Pancreas (tissue), 10 donors: ENCODE measurements at places on chromosomes 16 and 17. TPM values are rescaled to one million over a fixed set of nuclear protein-coding genes. Genes with fewer than 3 reads are reported as not detected.

C17orf100 gene
- total RNA-seq: 2.7 TPM

CCL1 gene
- total RNA-seq: not detected

CACNG1 gene
- not detected for total RNA-seq

OR2C1 gene
- 0.16 TPM for total RNA-seq

SLC43A2 gene
- 4.7 TPM for total RNA-seq

- no peak for DNase-seq
Observed at GRCh38 chr16:75702242-75702641, 981 bp upstream of the DUXB start.

DNA sequence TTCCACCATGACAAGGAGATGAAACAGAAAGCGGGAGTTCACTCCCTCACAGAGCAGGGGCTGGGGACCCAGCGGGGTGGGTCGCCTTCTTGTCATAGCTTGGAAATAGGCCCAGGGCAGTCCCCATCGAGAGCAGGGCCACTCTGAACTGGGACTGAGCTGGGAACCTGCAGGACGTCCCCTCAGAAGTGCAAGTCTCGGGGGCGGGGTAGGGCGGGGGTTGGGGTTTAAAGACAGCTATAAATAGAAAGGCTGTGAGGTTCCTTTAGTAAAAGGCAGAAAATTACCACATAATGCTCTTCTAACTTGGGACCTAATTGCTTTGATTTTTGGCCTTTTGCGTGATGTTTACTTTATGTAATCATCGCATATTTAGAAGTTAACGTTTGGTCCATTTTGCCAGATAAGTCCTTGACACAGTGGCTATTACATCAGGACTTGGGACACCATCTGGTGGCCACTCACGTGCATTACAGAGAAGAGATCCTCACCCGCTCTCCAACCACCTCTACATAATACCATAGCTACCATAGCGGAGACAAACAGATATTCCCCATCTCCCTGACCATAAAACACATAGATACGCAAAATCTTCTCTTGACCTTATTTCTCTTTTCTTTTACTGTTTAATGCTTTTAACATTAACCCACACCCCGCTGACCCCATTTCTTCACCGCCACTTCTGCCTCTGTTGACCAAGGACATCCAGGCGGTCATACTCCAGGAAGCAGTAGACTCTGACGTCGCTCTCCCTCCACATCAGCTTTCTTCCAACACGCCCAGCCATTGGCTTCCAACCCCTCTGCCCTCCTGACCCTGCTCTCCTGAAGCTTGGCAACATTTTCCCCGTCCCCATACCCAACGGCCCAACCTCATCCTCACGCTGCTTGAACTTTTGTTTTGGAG is 27.5 kb upstream of the PIK3R6 start:
- DNase-seq: peak; percentile 63

DNA sequence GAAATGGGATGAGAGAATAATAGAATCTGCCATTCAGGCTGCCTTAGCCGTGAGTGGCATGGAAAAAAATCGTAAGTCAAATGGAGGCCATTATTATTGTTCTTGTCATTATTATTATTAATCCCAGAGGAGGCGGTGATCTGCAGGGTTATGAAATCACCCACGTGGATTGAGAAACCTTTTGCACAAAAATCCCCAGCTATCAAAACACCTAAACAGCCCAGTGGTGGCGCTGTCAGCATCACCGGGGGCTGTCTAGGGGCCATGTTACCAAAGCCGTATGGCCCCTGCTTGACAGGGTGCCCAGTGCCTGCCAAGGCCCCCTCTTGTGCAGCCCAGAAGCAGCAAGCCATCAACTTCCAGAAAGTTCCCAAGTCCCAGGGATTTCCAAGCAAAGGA is 25.2 kb downstream of the CNGB1 start:
- DNase-seq: no peak
